Ureter (tissue), 1 donor: ENCODE measurements at places on chromosomes 6 and 20.
A peak's percentile ranks its signal among the peaks of the same experiment; 100 is the strongest.

DNA sequence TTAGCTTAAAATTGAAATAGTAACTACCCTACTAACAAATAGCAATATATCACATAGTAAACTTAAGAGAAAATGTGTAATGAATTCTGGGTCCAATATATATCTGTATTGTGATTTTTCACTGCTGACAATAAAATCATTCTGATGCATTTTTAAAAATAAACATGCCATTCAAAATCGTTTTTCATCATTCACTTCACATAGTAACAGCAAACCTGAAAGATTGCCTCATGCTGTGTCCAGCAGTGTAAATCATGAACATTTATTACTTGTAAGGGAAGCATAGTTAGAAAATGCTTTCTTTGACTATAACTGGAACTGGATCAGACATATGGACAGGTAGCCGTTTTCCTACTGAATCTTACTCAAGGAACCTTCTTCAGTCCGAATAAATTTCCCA, 446.1 kb downstream of the UTRN start:
- DNase-seq: no peak

DNA sequence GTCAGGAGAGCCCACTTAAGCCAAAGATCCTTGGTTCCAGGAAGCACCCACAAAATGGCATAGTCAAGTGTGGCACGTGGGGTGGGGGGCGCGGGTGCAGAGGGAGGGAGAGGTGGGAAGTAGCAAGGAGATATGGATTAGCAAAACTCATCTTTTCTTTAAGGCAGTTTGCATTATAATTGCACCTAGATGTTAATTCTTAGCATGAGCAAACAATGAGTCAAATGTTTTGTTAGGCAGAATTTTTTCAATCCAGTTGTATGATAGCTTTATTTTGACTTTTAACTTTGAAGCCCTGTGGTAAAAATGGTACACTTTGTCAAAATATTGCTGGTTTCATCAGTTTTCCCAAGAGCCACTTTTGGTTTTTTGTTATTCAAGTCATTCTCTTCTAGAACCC, 15.0 kb downstream of the SCAND1 start:
- DNase-seq: no peak

DNA sequence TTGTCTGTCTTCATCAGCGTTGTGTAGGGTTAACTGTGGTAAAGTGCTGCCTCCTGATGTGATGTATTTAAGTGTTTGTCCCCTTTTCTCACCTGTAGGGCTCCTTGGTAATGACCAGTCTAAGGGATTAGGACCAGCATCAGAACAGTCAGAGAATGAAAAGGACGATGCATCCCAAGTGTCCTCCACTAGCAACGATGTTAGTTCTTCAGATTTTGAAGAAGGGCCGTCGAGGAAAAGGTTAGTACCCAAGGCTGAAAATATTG, 164.2 kb downstream of the JARID2 start:
- no peak for DNase-seq

GRCh38 chr6:91097364-91097763, 510.5 kb upstream of the MAP3K7 start:
- DNase-seq: no peak

GRCh38 chr20:330233-331149, 5.1 kb downstream of the SOX12 start:
- DNase-seq: no peak

- no peak for DNase-seq
These were observed 85.4 kb downstream of the PLCG1 start for GRCh38 chr20:41222703-41223102.

GRCh38 chr6:121274666-121275295, 59.5 kb downstream of the TBC1D32 start:
- DNase-seq: no peak

- peak; percentile 72 for DNase-seq
These were observed 17.6 kb upstream of the EIF2S2 start for GRCh38 chr20:34129518-34130162.

DNA sequence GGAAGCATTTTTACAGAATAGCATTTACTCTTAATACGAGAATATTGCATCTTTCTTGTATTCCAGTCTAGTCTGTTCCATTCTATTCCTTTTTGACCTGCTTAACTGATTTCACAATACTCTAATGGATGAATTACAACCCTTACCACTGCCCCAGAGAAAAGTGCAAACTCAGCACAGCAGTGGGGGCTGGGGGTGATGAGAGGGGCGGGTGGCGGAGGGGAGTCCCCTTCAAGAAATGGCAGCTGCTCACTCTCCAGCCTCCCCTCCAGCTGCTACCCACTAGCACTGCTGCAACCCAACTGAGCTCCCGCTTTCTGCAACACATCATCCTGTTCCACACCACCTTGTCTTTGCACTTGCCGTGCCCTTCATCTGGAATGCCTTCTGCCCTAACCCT, 30.1 kb downstream of the PIM1 start:
- DNase-seq: no peak

- no peak for DNase-seq
These were observed 59.4 kb downstream of the GCNT2 start for GRCh38 chr6:10580570-10580969.

DNA sequence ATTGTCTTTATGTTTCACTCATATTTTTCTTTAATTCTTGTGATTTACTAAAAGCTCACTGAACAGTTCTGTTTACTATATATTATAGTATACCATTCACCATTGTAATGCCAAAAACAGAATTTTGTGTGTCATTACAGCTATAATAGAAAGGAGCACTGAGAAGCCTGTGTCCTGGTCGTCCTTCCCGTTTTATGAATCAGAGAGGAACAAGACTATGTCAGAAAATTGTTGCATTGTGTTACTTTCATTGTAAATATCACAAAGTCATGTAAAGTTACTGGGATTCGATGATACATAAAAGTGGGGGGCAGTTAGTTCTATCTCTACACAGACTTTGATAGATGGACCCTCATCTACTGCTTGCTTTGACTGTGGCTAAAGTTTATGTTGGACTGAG, 145.1 kb downstream of the QKI start:
- DNase-seq: no peak

- DNase-seq: no peak
These were observed 25.9 kb downstream of the MTO1 start for GRCh38 chr6:73487473-73487872.

DNA sequence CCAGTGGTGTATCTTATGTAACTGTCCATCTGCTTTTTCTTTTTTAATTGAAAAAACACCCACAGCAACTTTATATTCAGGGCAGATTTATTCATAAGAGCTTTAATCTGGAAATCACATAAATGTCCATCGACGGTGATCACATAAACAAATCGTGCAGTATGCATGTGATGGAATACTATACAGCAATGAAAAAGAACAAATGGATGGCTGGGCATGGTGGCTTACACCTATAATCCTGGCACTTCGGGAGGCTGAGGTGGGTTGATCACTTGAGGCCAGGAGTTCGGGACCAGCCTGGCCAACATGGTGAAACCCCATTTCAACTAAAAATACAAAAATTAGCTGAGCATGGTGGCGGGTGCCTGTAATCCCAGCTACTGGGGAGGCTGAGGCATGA, 39.1 kb downstream of the VSTM2L start:
- DNase-seq: peak; percentile 13

DNA sequence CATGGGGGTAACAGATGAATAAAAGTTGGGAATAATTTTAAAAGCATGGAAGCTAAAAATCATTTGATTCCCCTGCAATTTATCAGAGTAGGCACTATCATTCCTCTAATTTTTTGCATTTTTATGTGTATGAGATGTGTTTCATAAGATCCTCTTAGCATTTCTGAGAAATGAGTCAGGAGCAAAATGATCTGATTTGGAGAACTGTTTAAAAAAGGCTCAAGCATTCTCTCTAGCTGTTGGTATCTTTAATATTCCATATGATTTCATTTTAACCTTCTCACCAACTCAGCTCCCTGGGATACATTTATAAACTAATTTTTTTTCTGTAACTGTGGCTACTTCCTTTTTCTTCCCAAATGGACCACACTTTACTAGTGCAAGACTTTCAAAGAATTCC, 60.9 kb downstream of the MCHR2 start:
- DNase-seq: no peak

DNA sequence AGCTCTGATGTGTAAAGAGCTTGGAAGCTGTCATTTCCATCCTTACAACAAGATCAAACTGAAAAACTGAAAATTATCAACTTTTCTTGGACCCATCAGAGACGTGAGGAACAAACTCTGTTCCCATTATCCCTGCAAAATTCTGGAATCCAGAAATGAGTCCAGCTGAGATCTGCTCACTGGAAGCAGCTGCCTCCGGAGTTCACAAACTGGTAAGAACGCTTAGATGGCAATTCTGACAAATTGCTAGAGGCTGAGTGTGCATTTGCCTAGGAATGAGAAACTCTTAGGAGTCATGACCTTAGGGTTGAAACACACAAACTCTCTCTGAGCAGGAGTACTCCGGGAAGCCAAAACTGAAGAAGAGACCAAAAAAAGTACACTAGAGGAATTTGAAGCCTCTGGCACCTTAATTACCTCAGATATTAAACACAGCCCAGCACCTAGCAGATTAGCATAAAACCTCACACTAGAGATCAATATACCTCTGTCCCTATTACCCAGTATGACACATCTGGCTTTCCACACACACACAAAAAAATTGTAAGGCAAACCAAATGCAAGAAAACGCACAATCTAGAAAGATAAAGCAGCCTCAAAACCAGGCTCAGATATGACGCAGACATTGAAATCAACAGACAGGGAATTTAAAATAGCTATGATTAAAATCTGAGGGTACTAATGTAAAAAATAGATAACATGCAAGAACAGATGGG, 233.5 kb upstream of the SGK1 start:
- DNase-seq: no peak

DNA sequence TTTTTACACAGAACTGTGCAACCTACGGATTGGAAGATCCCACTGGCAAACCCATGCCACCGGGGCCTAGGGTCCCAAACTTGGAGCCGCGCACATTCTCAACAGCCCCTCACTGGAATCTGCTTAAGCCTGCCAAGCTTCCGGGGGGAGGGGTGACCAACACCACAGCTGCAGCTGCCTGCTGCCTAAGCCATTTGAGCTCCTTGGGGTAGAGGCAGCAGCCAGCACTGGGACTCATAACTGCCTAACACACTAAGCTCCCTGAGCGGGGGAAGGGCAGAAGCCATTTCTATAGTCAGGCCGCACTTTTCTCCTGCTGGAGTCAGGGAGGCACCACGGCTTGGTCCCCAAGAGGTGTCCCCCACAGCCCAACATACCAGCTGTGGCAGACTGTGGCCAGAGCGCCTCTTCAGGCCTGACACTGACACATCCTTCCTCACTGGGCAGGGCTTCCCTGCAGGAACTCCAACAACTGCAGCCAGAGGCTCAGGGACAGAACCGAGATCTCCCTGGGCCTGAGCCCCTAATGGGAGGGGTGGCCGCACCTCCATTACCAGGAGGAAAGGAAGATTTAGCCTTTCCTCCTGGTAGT, 270.3 kb upstream of the ECI2 start:
- DNase-seq: no peak

DNA sequence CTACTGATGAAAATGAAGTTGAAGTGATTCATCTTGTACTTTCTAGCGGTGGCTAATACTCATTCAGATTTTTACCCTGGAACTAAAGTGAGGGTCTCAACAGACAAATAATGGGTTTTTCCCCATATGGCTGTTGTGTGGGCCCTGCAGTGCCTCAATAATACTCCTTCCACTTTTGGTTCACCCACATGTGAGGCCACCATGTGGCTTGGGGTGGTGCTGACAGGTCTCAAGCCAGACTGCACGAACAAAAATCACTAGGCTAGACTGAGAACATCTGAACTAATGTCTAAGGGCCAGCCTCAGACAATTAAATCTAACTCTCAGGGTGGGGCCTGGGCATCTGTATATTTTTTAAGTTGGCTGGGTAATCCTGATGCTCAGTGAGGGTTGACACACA, 7.9 kb upstream of the COL12A1 start:
- DNase-seq: no peak

- DNase-seq: no peak
These were observed 23.5 kb upstream of the FOXC1 start for GRCh38 chr6:1586256-1586655.

DNA sequence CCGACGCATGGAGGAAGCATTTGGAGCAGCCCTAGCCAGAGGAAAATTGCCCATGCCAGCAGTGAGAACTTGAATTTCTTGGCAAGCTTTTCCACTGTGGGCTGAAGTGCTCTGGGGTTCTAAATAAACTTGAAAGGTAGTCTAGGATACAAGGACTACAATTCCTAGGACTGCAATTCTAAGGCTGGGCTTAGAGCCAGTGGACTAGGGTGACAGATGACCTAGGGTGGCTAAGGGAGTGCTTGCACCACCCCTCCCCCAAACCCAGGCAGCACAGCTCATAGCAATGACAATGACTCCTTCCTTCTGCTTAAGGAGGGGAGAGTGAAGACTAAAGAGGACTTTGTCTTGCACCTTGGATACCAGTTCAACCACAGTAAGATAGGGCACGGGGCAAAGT, 122.3 kb downstream of the THBS2 start:
- DNase-seq: no peak

DNA sequence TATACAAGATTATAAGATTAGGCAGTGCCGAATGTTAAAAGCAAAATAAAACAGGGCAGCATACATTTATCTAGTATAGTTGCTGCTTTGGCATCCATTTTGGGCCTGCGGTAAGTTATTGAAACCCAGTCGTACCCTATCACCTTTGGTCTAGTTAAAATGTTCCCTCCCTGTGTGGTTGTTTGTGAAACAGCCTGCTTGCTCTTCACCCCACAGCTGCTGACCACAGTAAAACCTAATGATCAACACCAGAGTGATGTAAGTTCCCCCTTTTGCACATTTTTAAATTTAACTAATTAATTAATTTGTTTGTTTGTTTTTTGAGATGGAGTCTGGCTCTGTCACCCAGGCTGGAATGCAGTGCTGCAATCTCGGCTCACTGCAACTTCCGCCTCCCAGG, 50.3 kb upstream of the TXNDC5 start:
- DNase-seq: no peak

DNA sequence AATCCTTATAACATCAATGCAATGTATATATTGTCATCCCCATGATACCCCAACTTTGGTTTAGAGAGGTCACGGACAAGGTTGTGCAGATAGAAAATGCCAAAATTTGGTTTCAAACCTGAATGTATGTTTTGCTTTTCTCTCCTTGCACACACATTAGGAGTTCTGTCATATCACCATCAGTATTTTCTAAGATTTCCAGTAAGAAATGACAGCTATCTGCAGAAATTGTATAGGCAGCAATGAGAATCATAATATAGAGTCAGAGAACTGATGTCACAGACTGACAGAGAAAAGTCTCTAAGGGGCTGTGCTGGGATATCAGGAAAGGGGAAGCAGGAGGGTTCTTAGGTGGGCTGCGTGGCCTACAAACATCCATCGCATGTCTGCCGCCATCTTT, 140.0 kb downstream of the AKAP7 start:
- no peak for DNase-seq
